CD4-positive, alpha-beta T cell treated with Interleukin-4 for 4 hours (primary cell): ENCODE measurements at places on chromosomes 4 and X.

DNA sequence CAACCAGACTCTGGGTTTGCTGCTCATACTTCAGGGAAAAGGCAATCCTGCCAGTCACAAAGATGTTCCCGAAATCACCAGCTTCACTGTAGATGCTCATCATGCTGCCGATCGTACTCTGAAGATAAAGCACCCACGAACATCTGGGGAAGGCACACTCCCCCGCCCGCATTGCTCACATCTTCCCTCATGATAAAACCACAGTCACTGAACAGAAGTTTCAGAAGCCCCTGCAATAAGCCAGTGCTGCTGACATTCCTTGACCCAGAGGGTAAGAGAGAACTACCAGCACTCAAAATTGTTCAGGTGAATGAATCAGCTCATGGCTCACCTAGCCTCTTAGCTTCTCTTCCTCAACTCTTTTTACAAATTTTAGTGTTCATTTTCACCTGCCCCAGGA is 43.1 kb downstream of the SRPX2 start:
- DNase-seq, result no peak

DNA sequence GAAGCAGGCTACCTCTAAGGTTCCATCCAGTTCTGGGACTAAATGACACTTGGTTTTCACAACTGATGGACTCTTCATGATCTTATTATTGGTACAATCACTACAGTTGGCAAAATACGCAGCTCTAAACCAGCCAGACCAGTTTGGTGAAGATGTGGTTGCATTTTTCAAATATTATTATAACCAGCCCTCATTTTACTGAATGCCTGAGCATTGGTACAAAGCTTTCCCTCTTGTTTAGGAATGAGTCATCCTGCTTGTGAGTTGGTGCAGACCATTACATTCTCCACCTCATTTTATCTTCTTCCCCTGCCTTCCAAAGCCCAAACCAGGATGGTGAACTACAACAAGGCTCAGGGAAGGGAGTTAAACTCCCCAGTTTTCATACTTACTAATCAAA is 223.1 kb downstream of the KDR start:
- DNase-seq, result no peak

- DNase-seq, result peak; percentile 2
Observed at GRCh38 chrX:15939737-15940136, 85.1 kb upstream of the AP1S2 start.

- DNase-seq, result no peak
Observed at GRCh38 chrX:53356186-53356585, 66.3 kb downstream of the SMC1A start.

GRCh38 chr4:107734120-107734519 is 14.1 kb upstream of the PAPSS1 start:
- no peak for DNase-seq

DNA sequence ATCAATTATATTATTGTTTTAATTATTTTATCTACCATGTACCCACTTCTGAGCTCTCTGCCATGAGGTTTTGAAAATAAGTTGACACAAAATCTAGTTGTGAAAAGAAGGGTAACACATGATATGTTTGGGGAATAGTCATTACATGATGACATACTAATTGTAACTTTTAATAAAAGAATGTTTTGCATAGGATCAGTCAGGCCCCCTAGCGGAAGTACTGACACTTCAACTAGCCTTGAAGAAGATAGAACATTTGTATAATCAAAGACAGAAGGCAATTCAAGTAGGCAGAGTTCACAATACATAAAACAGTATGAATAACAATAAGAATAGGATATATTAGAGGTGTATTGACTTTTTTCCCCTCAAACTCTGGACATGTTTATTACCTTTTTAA is 1191.0 kb upstream of the AGA start:
- DNase-seq, result no peak

DNA sequence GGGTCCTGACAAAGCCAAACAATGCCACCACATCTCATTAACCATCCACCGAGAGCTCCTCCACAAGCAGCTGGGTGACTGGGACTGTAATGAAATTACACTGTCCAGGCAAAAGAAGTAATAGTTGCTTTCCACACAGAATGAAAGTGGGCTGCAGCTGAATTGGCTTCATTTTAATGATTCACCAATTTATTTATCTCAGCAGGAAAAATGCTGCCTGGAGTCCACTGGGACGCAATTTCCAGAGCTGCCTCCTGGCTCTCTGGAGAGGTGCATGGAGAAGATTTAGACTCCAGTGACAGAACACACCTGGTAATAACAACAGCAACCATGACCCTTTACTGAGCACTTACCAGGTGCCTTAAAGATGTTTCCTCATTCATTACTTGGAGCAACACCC is 226.7 kb downstream of the LDB2 start:
- DNase-seq, result no peak

DNA sequence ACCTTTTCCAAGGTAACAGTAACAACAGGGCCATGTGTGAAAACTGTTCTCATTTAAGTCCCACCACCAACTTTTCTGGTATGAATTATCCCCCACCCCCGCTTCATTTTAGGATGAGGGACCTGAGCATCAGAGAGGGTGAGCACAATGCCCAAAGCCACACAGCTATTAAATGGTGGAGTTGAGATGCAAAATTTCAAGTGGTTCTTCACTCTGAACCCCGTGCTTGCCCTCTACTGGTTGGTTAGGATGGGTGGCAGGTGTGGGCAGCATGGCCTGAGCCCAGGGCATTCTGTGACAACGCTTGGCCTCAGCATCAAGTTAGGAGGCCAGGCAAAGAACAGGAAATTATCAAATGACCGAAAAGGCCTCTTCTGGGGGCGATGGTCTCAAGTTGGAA is 33.5 kb downstream of the MED28 start:
- no peak for DNase-seq

DNA sequence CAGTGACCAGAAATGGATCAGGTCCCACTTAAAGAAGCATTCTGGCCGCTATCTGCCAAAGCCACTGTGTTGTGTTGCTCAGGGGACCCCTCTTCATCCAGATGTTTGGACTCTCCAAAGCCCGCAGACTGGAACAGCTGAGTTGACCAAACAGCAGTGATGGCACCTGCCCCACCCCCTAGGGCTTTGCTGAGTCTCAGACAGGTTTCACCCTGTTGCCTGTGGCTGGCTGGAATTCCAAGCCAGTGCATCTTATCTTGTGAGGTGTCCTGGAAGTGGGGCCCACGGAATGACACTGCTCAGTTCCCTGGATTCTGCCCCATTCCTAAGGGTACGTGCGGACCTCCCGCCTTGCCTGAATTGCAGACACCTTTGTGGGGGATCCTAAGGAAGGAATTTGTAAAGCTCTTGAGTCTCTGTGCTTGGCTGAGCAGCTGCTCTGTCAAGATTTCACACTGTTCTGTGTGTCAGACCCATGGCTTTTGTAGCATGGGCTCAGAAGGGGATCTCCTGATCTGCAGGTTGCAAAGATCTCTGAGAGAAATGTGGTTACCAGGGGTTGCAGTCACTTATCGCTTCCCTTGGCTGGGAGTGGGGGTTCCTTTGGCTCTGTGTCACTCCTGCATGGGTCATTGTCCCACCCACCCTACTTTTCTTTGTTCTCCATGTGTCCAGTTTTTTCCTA is 1707.9 kb upstream of the PCDH10 start:
- DNase-seq, result no peak

DNA sequence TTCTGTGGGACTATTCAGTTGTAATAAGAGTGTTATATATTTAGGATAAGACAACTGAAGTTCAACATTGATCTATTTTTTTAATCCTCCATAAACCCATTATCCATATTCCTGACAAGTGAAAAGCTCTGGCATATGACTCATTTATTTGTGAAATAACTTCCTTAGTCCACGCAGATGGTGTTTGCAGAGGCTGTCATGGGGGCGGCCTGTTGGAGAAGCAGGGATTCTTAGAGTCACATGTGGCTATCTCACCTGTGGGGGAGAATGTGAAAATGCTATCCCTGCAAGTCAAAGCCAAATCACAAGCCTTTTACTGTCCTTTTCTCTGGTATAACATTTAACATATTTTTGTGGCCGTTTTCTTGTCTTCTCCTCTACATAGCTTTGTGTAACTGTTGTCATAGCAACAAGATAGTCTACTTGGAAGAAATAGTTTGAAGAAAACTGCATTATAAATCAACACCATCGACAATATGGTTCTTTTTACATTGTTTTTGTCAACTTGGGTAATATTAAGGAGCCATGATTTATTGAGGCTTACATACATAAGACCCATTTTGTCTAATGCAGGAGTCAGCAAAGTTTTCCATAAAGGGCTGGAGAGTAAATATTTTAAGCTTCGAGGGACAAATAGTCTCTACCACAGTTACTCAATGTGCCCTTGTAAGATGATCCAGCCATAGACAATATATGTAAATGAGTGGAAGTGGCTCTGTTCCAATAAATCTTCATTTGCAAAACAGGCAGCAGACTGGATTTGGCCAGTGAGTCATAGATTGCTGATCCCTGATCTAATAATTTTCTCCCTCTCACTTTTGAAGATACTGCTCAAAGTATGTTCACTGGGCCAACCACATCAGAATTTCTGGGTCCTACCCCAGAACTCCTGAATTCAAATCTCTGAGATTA is 395.0 kb downstream of the DTHD1 start:
- DNase-seq, result no peak

DNA sequence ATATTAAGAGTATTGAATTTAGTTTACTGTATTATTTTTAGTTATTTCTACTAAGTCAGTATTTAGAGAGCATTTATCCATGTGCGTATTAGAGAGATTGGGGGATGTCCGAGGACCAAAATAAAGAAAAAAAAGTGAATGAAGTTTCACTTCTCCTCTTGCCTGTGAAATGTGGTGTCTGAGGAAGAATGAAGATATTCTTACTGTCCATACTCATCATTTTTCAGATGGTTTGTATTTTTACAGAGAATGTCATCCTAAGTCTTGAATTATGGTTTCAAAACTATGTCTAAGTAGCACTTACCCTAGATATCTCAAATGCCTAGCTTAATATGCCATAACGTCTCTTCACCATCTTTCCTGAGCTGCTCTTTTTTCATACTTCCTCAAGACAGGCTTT is 854.3 kb downstream of the C4orf33 start:
- no peak for DNase-seq

- DNase-seq, result no peak
Observed at GRCh38 chrX:28170713-28171112, 189.5 kb upstream of the DCAF8L1 start.
